A549 treated with ZK216348 at 1 μM for 4 hours (cell line): ENCODE measurements at places on chromosomes 3 and 15. TPM values are rescaled to one million over a fixed set of nuclear protein-coding genes. Genes with fewer than 3 reads are reported as not detected.

The PLCH1 gene
- total RNA-seq: 0.83 to 1.2 TPM (median 1.0 TPM) in 5 replicates

The FMN1 gene
- total RNA-seq: 0.20 to 0.77 TPM (median 0.28 TPM) in 5 replicates

The C3orf20 gene
- total RNA-seq: not detected in 5 replicates

The GOLGA6L7 gene
- total RNA-seq: not detected in 5 replicates

The DHX36 gene
- total RNA-seq: 54.5 to 72.7 TPM (median 61.5 TPM) in 5 replicates

The SCAANT1 gene
- total RNA-seq: not detected in 5 replicates

The DPPA2 gene
- not detected in 5 replicates for total RNA-seq

The USP8 gene
- 35.2 to 53.1 TPM (median 39.3 TPM) in 5 replicates for total RNA-seq

The KLHL6 gene
- total RNA-seq: not detected in 5 replicates

The XYLB gene
- total RNA-seq: 3.0 to 4.4 TPM (median 3.6 TPM) in 5 replicates

The ITGA11 gene
- 2.3 to 7.9 TPM (median 4.6 TPM) in 5 replicates for total RNA-seq

The QTRT2 gene
- total RNA-seq: 20.4 to 33.0 TPM (median 22.2 TPM) in 5 replicates

The GUCA1C gene
- total RNA-seq: not detected in 5 replicates

The GOLGA6A gene
- total RNA-seq: 0.06 TPM in 1 of 5 replicates, not detected in the others

The CEMIP gene
- total RNA-seq: 0.82 to 1.8 TPM (median 1.2 TPM) in 5 replicates

The TTC21A gene
- 1.2 to 2.9 TPM (median 2.1 TPM) in 5 replicates for total RNA-seq

The CADM2 gene
- 0.38 to 0.46 TPM in 2 of 5 replicates, not detected in the others for total RNA-seq

The MEIS2 gene
- total RNA-seq: 9.2 to 10.1 TPM (median 9.9 TPM) in 5 replicates

The ZIC1 gene
- not detected in 5 replicates for total RNA-seq

The THUMPD3 gene
- 50.6 to 68.1 TPM (median 57.3 TPM) in 5 replicates for total RNA-seq

The UBAP1L gene
- 0.29 to 1.3 TPM (median 0.88 TPM) in 5 replicates for total RNA-seq

The COLQ gene
- 0.19 to 0.80 TPM (median 0.21 TPM) in 5 replicates for total RNA-seq

The ZNF502 gene
- total RNA-seq: 1.6 to 2.5 TPM (median 2.1 TPM) in 5 replicates

The SLC24A5 gene
- not detected in 5 replicates for total RNA-seq

The SEC22C gene
- 26.6 to 31.7 TPM (median 31.4 TPM) in 5 replicates for total RNA-seq

The GALNT15 gene
- total RNA-seq: 0.04 to 0.21 TPM (median 0.19 TPM) in 3 of 5 replicates, not detected in the others

The FSIP1 gene
- total RNA-seq: 0.33 to 1.0 TPM (median 0.62 TPM) in 5 replicates

The CCR2 gene
- total RNA-seq: not detected in 5 replicates

The IL17RB gene
- total RNA-seq: 0.48 to 1.2 TPM (median 0.87 TPM) in 5 replicates

The STRIT1 gene
- total RNA-seq: not detected in 5 replicates

The ROPN1 gene
- not detected in 5 replicates for total RNA-seq

The SAMD7 gene
- not detected in 5 replicates for total RNA-seq

The GATA2 gene
- 3.5 to 5.0 TPM (median 4.8 TPM) in 5 replicates for total RNA-seq

The TPRG1 gene
- 0.09 to 0.40 TPM (median 0.25 TPM) in 4 of 5 replicates, not detected in the other for total RNA-seq

The ACTC1 gene
- 0.17 to 0.35 TPM (median 0.27 TPM) in 5 replicates for total RNA-seq

The GOLGA6D gene
- total RNA-seq: 0.07 TPM in 1 of 5 replicates, not detected in the others

The TMOD2 gene
- 1.2 to 2.9 TPM (median 2.0 TPM) in 5 replicates for total RNA-seq

The CRABP1 gene
- total RNA-seq: 1.0 to 2.1 TPM (median 1.3 TPM) in 5 replicates

The SAXO2 gene
- total RNA-seq: 1.5 to 5.0 TPM (median 1.7 TPM) in 5 replicates

The C3orf52 gene
- 10.2 to 14.1 TPM (median 12.2 TPM) in 5 replicates for total RNA-seq

The SLC28A1 gene
- total RNA-seq: 0.06 TPM in 1 of 5 replicates, not detected in the others

The SPSB4 gene
- 0.08 to 0.38 TPM (median 0.16 TPM) in 5 replicates for total RNA-seq

The KBTBD13 gene
- not detected in 5 replicates for total RNA-seq

The AADACL2 gene
- not detected in 5 replicates for total RNA-seq

The FBXL22 gene
- 0.17 to 0.44 TPM (median 0.22 TPM) in 5 replicates for total RNA-seq

The MAGI1 gene
- total RNA-seq: 2.6 to 4.9 TPM (median 3.7 TPM) in 5 replicates

The FES gene
- total RNA-seq: 0.64 to 1.1 TPM (median 0.79 TPM) in 5 replicates

The SLC9C1 gene
- total RNA-seq: not detected in 5 replicates

The ACAD11 gene
- 3.8 to 6.6 TPM (median 4.6 TPM) in 5 replicates for total RNA-seq

The CPA3 gene
- total RNA-seq: not detected in 5 replicates

The TMEM202 gene
- total RNA-seq: not detected in 5 replicates

The ADAMTSL3 gene
- 0.11 to 1.1 TPM (median 0.33 TPM) in 5 replicates for total RNA-seq

The PRTG gene
- 7.3 to 10.5 TPM (median 9.9 TPM) in 5 replicates for total RNA-seq

The ATP8B4 gene
- total RNA-seq: 0.62 to 1.6 TPM (median 0.91 TPM) in 5 replicates

The TMEM207 gene
- not detected in 5 replicates for total RNA-seq

The QRICH1 gene
- 36.0 to 45.8 TPM (median 40.4 TPM) in 5 replicates for total RNA-seq
